ENCODE measurements at places on chromosomes 13 and 19.

- no peak for DNase-seq
Measured at GRCh38 chr13:75197803-75198202, 284.2 kb downstream of the TBC1D4 start.

DNA sequence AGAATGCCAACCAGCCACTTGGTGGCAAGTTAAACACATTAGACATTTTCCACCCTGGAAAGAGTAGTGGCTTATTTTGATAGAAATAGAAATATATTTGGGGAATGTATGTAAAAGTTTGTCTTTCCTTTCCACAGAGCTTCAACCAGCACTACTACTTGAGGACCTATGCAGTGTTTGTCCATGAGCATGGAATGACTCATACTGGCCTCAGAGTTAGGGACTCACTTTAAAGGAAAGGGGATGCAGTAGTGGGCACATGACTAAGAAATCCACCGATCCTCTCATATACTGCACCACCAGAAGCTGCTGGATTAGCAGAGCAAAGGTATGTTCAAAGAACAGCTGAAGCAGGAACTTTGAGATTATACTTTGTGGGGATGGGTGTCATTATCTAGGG lies 62.6 kb downstream of the LACC1 start:
- DNase-seq, result no peak

- DNase-seq, result peak; percentile 73
Measured at GRCh38 chr19:40612831-40613689, 11.9 kb downstream of the LTBP4 start.

- no peak for DNase-seq
Measured at GRCh38 chr13:21530656-21531055, 71.6 kb upstream of the ZDHHC20 start.

- DNase-seq, result no peak
Measured at GRCh38 chr19:47096100-47096704, 17.4 kb downstream of the ZC3H4 start.
